ENCODE measurements at places on chromosomes 4 and X.

GRCh38 chr4:142440093-142440492 lies 406.0 kb downstream of the INPP4B start:
- DNase-seq = no peak

DNA sequence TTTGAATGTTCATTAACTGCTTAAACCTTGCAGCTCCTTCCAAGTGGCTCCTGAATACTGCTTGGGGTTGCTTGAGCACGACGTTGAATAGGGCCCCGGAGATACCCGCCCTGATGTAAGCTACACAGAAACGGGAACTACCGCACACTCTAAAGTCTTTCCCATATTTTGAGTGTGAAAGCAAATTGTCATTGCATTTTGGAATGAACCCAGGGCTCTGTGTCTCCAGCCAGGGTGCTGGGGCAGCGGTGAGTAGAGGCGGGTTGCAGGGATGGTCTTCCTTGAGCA lies 59.4 kb upstream of the HELT start:
- DNase-seq = no peak

DNA sequence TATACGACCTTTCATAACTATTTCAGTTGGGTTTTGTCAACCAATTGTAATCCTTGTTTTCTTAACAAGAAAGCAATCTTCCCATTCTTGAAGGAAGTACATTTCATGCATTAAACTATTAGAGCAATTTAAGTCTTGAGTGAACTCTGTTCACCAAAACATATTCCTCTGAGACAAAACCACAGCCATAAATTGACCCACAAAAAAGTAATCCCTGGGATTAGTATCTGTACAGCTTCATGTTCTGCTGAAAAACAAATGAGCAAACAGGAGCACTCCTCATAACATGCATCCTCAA lies 207.0 kb upstream of the PDE5A start:
- DNase-seq = no peak

- DNase-seq = no peak
Observed at GRCh38 chr4:96523611-96524010, 683.7 kb downstream of the PDHA2 start.

- DNase-seq = no peak
Observed at GRCh38 chr4:111269439-111269838, 646.6 kb upstream of the PITX2 start.

DNA sequence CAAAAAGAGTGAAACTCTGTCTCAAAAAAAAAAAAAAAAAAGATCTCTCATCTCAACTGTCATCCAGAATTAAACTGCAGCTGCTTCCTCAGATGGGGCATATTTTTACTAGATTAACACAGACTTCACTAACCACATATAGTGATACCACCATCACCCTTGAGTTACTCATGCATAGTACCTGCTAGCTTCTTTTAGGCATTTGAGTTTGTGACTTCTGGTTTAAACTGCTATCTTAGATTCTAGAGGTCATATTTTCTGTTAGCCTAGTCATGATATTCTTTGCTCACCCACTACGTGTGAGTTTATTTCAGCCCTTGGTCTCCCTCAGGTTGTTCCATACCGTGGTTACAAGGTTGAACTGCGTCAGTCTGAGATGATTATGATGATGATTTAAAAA lies 154.9 kb upstream of the BMP3 start:
- DNase-seq = no peak

DNA sequence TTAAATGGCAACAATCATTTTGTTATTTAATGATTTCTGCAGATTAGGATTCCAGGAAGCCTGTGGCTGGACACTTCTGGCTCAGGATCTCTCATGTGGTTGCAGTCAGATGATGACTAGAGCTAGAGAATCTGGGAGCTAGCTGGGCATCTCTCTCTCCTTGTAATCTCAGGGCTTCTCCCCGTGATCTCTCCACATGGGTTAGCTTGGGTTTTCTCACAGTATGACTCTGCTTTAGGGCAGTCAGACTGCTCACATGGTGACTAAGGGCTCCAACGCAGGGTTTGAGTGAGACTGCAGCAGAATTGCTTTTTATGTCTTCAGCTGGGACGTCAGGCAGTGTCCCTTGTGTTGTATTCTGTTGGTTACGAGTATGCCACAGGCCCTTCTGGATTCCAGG lies 361.4 kb downstream of the CBLL2 start:
- no peak for DNase-seq

DNA sequence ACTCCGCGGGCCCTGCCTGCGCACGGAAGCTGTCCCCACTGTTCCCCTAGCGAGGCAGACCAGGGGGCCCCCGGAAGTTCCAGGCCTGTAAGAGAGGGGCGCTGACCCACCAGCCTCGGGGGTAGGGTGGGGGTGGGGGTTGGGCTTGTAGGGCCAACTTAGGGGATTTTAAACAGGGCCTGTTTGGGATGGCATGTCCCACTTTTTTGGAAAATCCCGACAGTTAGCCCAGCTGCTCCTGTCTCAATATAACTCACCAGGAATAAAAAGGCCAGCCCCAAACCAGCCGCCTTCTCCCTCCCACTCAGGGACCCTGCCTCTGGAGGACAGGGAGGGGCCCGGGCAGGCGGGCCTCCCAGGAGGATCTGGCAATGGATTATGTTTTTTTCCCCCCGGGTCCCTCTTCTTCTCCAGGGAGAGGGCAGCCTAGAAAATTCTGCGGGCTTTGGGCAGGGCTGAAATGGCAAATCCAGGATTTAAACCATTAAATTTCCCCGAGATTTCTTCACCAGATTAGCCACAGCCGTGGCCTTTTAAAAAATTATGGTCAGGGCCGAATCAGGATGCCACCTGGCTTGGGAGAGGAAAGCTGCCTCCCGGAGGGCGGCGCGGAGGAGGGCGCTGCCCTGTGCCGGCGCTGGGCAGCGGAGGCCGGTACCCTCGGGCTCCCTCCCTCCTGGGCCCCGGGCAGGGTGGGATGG lies 957 bp downstream of the PPP2R2C start:
- DNase-seq = no peak

DNA sequence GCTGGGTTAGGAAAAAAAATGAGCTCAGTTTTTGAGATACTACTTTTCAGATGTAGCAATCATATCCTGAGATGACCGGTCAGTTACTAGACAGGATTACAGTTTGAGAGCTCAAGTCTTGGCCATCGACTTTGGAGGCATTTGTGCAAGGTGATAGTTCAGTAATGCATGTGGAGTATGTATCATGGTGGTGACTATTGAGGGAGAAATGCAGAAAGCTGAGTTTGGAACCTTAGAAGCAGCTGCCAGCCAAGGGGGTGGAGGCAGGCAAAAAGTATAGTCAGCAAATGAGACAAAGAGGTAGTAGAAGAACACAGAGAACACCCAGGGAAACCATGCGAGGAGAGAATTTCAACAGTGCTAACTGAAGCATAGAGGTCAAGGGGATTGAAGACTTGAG lies 48.7 kb upstream of the SLC4A4 start:
- no peak for DNase-seq

DNA sequence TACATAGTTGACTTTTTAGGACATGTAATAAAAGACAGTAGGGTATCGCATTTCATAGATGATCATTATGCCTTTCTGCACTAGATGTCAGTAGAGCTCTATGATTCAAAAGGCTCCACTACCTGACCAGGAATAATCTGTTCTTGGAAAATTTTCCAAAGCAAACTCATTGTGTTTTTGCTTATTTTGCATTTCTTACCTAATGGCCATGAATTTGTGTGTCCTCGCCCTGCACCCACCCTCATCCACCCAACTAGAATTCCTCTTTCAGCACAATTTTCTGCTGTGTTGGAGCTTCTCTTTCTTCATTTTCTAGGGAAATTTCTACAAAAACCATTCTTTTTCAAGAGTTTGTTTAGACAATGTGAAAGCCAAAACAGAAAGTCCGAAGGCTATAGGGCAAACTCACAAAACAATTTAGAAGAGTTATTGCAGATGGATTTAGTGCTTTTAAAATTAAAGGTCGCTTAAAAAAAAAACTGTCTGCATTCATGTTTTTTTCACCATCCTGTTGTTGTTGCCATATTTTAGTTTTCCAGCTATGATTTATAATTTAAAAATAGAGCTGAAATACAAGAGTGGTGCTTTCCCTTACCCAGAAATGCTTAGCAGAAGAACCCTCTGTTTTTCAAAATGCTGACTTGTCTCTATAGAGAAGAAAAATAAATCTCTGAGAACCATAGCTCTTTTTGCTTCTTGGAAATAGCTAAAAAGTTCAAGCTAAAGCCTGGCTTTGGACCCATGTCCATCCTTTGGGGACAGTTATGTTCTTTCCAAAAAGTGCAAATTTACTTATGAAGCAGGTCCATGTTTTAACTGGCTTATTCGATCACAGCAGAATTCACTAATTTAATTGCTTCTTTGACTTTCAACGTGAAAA lies 183.7 kb downstream of the SPATA18 start:
- DNase-seq = no peak

DNA sequence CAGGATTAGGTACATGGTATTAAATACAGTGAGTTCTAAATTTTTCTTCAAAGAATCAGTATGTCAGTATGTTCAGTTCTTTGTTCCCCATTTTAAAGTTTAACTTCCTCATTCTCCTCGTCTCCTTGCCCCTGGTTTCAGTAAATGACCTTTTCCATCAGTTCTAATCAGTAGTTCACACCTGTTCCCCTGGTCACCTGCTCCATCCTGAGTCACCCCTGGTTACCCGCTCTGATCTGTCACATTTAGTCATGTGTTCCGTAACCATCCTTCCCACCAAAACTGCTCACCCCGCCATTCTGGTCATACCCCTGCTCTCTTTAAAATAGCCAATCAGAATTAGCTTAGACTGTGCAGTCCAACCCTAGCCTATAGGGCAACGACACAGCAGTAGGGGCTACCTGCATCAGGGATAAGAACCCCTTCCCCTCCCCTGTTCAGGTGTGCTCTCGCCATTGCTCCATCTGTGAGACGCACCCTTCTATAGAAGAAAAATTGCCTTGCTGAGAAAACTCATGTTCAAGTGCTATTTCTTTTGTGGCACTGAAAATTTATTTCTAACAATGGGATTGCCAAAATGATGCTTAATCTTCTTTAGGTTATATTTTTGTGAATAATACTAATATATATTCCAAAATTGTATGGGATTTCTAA lies 181.3 kb downstream of the OR13H1 start:
- DNase-seq = no peak

- no peak for DNase-seq
Observed at GRCh38 chrX:101450085-101450484, 35.2 kb upstream of the ARMCX4 start.
